Activated CD4-positive, alpha-beta T cell treated with anti-CD3 and anti-CD28 coated beads for 36 hours (primary cell): ENCODE measurements at places on chromosomes 1 and 21. TPM values are rescaled to one million over a fixed set of nuclear protein-coding genes. Genes with fewer than 3 reads are reported as not detected.

DNA sequence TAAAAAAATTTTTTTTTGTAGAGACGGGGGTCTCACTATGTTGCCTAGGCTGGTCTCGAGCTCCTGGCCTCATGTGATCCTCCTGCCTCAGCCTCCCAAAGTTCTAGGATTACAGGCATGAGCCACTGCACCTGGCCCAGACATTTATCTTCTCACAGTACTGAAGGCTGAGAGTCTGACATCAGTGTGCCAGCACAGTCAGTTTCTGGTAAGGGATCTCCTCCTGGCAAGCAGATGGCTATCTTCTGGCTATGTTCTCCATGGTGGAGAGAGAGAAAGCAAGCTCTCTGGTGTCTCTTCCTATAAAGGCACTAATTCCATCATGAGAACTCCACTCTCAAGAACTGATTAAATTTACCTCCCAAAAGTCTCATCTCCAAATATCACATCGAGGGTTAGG, 57.8 kb upstream of the C1orf185 start:
- DNase-seq, result no peak

DNA sequence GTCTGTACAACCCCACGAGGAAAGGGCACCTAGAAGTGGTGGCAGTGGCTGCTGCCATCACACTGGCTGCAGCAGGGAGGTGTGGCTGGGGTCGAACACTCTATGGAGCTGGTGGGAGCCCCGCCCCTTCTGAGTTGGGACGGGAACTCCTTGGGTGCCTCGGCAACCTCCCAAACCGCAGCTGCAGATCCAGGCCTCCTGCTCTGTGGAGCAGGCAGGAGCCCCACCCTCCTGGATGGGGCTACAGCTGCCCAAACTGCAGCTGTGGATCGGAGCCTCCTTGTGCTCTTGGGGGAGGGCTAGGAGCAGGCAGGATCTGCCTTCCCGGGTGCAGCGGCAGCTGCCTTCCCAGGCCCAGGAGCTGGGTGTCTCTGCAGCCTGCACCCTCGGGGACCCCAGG, 38.9 kb upstream of the TARDBP start:
- no peak for DNase-seq

The TCP10L gene
- total RNA-seq, result 0.96 TPM

DNA sequence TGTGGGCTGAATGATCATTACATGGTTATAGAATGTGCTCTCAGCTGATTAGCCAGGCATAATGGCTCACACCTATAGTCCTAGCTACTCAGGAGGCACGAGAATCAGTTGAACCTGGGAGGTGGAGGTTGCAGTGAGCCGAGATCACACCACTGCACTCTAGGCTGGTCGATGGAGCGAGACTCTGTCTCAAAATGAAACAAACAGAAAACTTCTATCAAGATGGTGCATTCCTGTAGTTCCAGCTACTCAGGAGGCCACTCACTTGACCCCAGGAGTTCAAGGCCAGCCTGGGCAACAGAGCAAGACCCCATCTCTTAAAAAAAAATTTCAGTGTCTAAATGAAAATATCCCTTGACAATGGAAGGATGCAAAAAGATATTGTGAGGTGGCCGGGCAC, 10.9 kb downstream of the TIMM17A start:
- no peak for DNase-seq

The TFB2M gene
- total RNA-seq, result 17.3 TPM

DNA sequence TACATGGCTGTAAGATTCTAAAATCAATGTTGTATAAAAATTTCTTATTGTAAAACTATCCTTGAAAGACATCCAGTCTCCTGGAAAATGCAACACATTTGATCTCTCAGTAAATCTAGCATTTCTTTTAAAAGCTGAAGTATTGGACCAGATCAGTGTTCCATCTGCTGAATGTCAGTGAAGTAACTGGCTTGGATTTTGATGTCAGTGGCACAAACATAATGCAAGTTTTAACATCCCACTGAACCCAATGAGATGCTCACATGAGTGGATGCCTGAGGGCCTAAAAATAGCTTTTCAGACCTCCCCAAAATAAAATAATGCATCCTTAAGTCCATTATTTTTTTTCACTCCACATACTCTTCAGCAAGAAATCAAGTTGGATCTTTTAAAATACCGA, 1432.2 kb downstream of the MRPL39 start:
- no peak for DNase-seq

GRCh38 chr21:21210552-21210951, 212.3 kb downstream of the NCAM2 start:
- DNase-seq, result no peak

DNA sequence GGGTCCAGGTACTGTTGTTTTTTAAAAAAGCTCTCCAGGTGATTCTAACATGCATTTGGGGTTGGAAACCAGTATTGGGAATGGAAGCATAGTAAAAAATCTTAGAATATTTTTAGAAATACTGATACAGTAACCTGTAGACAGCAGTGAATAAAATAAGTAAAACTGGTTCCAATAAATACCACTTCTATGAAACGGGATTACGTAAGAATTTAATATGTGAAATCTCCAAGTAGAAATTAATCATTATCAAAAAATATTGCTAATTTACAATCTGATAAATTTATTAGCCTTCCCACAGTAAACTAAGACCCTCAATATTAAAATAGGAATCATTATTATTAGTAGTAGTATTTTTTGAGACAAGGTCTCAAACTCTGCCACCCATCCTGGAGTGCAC, 177.5 kb downstream of the COP1 start:
- no peak for DNase-seq

The AURKAIP1 gene
- total RNA-seq, result 117 TPM

The NR5A2 gene
- total RNA-seq, result not detected

- DNase-seq, result no peak
These were observed 52.3 kb upstream of the FAM89A start for GRCh38 chr1:231092380-231092779.

GRCh38 chr21:45596704-45597318, 46.7 kb upstream of the PCBP3 start:
- DNase-seq, result peak; percentile 92

DNA sequence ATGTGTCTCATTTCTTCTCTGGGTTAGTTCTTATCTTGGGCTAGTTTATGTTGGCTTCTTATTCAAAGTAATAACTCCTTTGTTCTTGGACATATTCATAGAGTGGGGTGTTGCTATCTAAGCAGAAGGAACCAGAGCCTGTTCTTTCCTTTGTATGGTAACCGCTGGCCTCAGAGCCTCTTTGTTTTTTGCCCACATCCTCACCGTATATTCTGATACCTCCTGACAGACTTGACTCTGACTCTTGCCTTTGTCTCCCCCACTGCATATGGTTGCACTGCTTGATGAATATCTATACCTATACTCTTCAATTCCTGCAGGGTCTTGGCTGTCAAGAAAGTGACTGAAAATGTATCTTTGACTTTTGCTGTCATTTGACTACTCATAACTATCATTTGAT, 10.2 kb downstream of the FLG2 start:
- DNase-seq, result no peak

GRCh38 chr1:229642376-229642775, 16.3 kb downstream of the URB2 start:
- DNase-seq, result no peak

GRCh38 chr1:209235166-209235565, 348.3 kb upstream of the CAMK1G start:
- DNase-seq, result no peak

- no peak for DNase-seq
These were observed 11.9 kb downstream of the ECE1 start for GRCh38 chr1:21278208-21278859.

The TXNDC12 gene
- 21.9 TPM for total RNA-seq
